ENCODE measurements at places on chromosomes 1 and 21.
A peak's percentile ranks its signal among the peaks of the same experiment; 100 is the strongest.

GRCh38 chr1:209767706-209768105, 11.9 kb downstream of the TRAF3IP3 start:
- no peak for DNase-seq

GRCh38 chr1:4561205-4561604, 93.2 kb upstream of the AJAP1 start:
- no peak for DNase-seq

DNA sequence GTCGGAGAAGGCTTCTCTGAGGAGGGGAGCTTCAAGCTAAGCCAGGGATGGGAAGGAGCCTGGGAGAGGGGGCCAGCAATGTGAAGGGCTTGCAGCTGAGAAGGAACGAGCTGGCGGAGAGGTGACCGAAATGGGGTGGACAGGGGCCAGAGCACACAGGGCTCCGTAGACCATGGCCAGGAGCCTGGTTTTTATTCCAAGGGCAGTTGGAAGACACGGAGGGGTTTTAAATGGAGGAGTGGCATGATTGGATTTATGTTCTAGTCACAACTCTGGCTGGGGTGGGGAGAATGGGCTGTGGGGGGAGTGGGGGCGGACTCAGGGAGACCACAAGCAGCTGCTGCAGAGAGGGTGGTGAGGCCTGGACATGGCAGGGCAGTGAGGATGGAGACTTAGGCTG, 5.1 kb upstream of the EPS8L3 start:
- no peak for DNase-seq

GRCh38 chr1:203771901-203772301, 6.9 kb downstream of the LAX1 start:
- DNase-seq = no peak

DNA sequence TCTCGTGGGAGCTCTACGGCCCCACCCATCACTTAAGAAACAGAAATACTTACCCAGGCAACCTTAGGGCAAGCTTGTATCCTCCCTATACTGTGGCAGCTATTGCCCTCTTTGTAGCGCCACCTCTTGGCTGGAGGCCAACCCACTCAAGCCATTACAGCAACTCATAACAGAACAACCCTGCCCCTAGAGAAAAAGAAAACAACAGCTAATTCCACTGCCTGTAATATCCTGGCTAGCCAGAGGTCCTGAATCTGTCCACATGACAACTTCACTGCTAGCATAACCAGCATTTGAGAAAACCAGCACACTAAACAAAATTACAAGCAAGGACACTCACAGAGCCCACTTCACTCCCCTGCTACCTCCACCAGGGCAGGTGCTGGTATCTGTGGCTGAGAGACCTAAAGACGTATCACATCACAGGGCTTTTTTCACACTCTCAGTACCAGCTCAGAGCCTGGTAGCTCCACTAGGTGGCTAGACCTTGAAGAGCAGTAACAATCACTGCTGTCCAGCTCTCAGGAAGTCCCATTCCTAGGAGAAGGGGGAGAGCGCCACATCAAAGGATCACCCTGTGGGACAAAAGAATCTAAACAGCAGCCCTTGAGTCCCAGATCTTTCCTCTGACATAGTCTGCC, 14.5 kb upstream of the MX1 start:
- DNase-seq = peak; percentile 1

DNA sequence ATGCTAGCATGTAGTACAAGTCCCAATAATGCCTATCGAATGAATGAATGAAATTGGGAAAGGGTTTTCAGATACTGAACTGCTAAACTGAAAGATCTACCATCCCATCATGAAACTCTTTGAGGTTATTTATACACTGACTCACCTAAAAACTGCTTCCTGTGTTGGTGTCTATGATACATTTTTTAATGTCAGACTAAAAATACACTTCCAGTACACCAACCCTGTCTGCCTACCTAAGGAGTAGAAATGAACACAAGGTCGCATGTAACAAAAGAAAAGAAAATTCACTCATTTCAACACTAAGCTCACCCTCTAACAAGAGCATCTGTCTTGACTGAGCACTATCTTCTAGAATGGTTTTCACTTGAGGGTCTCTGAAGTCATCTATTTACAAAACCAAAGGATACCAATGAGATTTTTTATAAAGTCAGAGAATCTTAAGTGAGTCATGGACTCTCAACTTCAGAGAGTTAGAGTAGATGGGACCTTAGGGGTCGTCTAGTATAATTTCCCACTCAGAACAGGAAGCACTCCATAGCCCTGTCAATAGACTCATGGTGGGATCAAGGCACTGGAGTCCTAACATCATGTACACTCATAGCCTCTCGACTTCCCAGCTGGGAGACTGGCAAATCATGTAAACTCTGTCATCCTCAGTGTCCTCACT, 53.4 kb downstream of the WLS start:
- no peak for DNase-seq

DNA sequence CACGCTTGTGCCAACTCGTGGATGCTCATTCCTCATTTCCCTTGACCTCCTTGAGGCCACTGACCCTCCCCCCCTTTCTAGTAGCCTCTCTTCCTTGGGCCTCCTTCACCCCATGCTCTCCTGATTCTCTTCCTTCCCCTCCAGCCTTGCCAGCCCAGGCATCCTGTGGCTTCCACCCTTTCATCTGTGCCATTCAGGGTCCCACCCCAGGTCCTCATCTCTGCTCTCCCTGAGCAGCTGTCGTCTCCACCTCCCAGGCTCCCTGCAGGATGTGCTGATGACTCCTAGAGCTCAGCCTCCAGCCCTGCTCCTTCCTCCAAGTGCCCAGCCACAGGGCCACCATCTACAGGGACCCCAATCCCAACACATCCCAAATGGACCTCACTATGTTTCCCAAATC, 197.4 kb downstream of the GRIK3 start:
- DNase-seq = no peak

- no peak for DNase-seq
Measured at GRCh38 chr1:43007377-43008114, 48.9 kb upstream of the SLC2A1 start.

DNA sequence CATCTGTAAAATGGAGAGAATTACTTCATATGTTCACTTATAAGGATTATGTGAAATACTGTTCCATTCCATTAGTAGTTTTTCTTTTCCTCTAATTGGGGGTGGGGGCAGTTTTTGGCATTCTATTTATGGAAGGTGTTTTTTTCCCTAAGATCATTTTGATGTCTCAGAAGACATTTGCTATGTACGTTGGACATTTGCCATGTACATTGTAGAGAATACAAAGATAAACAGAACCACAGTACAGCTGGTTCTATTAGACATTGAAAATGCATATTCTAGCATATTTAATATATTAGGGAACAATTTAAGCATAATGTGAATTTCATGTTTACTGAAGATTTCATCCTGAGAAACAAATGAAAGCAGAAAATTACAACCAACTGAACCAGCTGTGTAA, 98.5 kb downstream of the PTBP2 start:
- no peak for DNase-seq

- no peak for DNase-seq
Measured at GRCh38 chr1:176857632-176858031, 306.9 kb downstream of the ASTN1 start.

DNA sequence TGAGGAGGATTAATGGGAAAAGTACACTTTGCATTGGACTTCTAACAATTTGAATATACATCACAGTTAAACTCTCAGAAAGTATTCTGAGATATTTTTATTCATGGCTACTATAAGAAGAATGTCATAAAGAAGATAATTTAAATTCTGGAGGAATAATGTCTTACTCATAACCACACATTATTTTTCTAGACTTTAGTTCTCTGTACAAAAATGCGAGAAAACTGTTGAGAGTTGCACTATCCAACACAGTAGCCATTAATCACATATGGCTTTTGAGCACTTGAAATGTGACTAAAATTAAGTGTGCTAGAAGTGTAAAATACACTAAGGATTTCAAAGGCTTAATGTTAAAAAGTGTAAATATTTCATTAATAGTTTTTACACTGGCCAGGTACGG, 53.8 kb downstream of the CRB1 start:
- DNase-seq = no peak

GRCh38 chr1:59673573-59674450, 140.9 kb upstream of the HOOK1 start:
- DNase-seq = no peak

DNA sequence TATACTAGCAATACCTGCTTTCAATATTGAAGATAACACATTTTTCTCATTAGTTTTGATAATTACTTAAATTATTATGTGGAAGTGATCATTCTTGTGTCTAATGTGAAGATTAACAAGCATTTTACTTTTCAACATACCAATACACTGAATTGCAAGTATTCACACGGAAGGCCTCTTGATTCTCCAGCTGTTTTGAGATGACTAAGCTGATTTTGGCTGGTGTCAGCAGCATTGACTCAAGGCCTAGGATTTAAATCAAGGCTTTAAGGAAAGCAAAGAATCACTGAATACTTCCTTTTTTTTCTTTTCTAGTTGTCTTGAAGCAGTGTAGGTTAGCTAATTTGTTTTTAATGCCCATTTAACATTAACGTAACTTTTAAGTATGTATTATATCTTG, 373.7 kb downstream of the SRGAP2C start:
- DNase-seq = no peak

DNA sequence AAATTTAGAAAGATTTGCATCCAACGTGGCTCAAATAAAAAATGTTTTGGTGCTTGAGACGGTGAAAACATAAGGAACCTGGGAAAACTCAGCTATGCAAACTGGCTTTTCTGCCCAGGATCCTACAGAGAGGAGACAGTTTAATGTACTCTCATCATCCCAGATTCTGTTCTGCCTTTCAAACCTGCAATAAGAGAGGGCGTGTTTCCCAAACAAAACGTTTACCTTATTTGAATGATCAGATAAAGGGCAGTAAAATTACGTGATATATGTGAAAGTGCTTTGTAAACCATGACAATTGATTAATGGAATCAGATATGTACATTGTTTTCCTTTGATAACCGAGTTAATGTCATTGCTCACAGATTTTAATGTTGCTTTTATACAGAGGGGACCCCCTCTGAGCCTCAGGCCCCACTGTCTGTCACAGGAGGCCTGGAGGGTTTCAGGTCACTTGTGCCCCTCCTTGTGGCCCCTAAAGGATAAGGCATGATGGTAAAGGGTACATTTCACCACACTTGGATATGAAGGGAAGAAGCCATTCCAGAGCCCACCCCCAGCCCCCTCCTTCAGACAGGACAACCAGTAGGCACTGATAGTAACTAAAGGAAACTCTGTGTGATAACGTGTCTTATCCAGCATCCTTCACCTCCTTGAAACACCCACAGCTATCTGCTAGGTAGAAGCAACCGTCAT, 157.6 kb downstream of the EDEM3 start:
- no peak for DNase-seq

DNA sequence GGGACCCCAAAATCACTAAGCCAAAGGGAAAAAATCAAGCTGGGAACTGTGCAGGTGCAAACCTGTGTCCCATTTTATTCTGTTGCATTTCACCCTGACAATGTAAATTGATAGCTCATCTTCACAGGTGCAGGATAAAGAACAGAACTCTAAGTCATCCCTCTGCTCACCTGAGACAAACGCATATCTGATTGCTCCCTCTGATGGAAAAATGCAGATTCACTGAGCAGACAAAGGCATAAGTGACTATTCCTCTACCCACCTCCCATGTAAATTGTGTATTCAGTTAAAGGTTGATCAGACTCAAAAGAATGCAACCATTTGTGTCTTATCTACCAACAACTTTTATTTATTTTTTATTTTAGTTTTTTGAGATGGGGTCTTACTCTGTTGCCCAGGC, 644.2 kb downstream of the PTPRU start:
- DNase-seq = no peak

DNA sequence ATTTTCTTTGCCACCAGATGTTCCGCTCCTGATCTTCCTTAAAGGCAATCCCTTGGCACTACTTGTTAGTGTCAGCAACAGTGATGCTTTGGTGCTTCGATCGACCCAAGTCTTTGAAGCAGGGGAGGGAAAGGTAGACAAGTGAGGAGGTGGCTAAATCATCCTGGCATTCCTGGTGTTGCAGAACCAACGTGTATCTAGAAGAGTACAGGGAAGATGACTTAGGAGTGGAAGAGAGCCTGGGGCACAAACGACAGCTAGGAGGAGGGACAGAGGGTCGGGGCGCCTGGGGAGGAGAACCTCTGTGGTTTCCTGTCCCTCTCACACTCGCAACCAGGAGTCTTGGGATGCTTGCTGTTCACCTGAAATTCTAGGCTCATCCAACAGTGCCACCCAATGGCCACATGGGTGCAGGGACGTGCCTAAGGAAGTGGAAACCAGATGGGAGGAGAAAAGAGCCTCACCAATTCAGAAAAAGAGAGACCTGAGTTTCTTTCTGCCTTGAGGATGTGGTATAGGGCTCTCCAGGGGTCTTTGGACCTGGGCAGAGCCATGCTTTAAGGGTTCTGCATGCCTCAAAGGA, 9.5 kb upstream of the KCNA2 start:
- peak; percentile 73 for DNase-seq

DNA sequence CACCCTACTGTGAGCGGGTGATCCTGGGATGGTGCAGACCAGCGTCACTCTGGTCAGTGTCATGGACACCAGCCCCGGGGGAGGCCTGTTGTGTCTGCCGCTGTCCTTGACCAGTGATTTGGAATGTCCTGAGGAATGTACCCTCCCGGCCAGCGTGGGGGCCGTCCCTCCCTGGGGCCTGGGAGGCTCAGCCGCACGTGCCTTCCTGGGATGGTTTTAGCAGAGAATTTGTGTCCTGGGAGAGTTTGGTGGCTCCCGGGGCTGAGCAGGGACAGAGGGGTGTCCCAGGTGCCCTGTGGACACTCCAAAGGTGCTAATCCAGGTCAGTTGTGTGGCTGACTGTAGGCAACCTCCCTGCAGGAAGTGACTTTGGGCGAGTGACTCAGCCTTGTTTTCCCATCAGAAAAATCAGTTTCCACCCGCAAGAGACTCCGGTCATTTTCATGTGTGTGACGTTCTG, 6.2 kb downstream of the ARHGEF16 start:
- DNase-seq = no peak

DNA sequence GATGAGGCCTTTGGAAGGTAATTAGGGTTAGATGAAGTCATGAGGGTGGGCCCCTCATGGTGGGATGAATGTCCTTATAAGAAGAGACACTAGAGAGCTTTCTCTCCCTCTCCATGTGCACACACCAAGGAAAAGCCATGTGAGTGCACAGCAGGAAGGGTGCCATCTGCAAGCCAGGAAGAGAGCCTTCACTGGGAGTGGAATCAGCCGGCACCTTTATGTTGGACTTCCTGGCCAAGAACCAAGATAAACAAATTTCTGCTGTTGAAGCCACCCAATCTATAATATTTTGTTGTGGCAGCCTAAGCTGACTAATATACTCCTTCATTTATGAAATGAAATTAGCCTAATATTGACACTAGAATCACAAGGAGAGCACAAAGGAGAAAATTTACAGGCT, 38.2 kb upstream of the PKP1 start:
- DNase-seq = peak; percentile 88

DNA sequence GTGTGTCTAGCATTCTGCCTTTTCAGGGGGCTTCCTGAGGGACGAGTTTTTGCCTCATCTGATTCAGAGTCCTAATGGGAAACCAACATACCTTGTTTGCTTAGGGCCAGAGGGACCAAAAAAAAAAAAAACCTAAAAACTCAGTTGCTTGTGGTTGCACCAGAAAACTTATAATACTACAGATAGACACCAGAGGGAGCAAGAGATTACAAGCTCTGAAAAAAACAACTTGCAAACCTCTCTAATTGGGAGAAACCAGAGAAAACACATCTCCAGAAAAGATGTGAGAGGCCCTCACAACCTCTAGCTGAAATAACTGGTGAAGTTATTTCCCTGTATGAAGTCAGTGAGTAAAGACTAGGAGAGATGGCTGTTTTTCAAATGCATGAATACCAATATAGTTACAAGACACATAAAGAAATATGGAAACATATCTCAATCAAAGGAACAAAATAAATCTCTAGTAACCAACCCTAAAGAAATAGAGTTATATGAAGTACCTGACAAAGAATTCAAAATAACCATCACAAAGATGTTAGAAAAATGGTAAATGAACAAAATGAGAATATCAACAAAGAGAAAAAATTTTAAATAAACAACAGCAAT, 233.7 kb upstream of the NFIA start:
- DNase-seq = peak; percentile 73
